ENCODE measurements at places on chromosomes 12 and 14. TPM values are rescaled to one million over a fixed set of nuclear protein-coding genes. Genes with fewer than 3 reads are reported as not detected.

P2RX7 gene
- total RNA-seq: not detected

LUM gene
- 0.29 TPM for total RNA-seq

SRSF9 gene
- total RNA-seq: 128 TPM

GLT8D2 gene
- 2.0 TPM for total RNA-seq

NXPH4 gene
- not detected for total RNA-seq

ANKRD33 gene
- not detected for total RNA-seq
